ENCODE measurements at places on chromosomes 2 and 18.

DNA sequence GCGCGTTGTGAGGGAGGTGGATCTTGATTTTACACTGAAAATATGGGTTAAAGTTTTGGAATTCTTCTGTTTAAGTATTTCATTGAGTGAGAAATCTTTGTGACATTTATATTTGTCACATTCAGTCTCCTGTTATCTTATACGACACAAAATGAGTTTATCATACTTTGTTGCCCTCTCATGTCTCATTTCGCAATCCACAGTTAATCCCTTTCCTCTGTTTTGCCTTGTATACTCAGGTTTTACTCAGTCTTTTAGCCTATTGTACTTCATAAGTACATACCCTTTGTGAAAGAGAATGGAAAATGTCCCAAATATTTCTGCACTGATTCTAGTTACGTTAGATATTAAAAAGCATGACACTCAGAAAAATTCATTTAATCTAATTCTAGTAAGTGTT, 142.7 kb downstream of the ATP9B start:
- DNase-seq: peak; percentile 19

DNA sequence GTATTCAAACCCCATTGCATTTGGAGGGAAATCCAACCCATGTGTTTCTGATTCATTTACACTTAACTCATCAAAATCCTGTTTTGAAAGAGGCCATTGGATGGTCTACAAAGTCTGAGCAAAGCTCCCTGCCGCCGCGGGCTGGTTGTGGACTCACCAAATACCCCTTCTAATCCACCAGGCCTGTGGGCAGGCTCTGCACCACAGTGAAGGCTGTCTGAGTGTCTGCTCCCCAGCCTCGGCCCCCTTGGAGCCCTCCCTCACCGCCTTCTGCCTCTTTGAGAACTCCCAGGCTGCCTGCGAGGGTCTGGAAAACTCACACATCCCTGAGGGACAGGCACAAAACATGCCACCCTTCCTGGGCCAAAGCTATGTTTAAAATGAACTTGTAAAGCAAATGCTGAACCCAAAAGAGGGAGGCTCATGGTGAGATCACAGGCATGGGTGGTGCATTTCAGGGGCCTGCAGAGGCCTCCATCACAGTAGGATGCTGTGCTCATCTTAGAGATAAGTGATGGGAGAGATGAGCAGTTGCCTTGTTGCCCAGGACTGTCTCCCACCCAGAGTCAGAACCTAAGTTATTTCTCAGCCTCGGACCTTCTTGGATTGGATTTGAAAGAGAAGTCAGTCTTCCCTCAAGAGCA, 225.0 kb downstream of the CYP26B1 start:
- no peak for DNase-seq

DNA sequence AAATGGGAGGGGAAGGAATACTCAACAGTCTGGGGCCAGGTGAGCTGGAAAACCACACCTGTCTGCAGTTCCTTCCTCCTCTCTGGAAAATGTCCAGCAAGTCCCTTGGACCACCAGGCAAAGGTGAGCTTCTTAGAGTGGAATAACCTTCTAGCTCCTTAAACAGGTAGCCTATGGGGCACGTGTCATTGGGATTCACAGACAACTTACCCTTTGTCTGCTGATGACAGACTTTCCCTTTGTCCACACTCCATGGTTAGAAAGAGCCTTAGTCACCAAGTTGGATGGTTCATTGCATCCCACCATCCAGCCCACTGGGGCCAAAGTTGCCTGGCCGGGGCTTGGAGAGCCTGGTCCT, 98.0 kb upstream of the ITGA6 start:
- DNase-seq: no peak

- DNase-seq: no peak
Measured at GRCh38 chr2:19864381-19864780, 37.4 kb downstream of the TTC32 start.

DNA sequence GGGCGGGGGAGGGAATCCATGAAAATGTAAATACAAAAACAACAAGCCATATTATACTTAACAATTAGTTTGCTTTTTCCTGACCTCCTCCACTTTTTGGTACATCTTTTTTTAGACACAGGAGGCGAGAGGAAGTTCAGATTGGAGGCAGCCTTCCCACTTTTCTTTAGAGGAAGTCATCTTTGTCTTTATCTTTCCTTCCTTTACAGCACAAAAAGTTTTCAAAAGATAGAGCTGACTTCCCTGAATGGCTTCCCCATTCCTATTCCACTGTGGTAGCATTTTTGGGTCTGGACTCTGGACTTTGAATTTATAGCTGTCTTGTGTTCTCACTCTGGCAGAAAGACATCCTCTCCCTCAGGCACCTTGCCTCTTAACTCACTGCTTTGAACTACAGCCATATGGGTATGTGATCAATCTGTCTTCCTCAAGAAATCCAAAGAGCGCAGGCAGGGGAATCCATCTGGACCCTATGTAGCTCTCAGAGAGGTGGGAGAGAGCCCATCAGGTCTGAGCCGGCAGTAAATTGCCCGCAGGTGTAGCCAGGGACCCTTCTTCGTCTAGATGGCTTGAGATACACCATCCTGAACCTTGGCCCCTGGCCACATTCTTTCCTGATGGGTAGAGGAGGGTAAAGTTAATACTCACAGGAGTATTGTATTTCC, 101.9 kb downstream of the AQP4 start:
- DNase-seq: no peak

DNA sequence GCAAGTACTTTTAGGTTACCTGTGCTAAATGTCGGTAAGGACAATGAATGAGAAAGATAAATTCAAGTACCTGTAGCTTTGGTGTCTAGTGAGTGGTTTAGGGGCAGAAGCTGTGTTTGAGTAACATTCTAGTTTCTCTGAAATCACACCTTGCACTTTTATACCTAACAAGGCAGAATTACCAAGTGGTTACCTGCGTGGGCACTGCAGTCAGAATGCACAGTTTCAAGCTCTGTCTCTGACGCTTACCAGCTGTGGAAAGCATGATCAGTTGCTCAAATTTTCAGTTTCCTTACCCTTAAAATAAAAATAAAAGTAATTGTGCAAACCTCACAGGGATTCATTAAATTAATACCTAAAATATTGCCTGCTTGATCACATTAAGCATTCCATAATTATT, 846.9 kb upstream of the VRK2 start:
- no peak for DNase-seq

DNA sequence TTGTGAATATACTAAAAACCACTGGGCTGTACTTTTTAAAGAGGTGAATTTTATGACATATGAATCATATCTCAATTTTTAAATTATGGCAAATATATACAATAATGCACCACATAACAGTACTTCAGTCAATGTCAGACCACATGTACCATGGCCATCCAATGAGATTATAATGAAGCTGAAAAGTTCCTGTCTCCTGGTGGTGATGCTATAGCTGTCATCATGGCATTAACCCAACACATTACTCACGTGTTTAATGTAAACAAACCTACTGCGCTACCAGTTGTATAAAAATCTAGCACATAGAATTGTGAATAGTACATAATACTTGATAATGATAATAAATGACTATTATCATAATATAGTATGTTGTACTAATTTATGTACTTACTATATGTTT, 77.6 kb upstream of the ID2 start:
- no peak for DNase-seq

DNA sequence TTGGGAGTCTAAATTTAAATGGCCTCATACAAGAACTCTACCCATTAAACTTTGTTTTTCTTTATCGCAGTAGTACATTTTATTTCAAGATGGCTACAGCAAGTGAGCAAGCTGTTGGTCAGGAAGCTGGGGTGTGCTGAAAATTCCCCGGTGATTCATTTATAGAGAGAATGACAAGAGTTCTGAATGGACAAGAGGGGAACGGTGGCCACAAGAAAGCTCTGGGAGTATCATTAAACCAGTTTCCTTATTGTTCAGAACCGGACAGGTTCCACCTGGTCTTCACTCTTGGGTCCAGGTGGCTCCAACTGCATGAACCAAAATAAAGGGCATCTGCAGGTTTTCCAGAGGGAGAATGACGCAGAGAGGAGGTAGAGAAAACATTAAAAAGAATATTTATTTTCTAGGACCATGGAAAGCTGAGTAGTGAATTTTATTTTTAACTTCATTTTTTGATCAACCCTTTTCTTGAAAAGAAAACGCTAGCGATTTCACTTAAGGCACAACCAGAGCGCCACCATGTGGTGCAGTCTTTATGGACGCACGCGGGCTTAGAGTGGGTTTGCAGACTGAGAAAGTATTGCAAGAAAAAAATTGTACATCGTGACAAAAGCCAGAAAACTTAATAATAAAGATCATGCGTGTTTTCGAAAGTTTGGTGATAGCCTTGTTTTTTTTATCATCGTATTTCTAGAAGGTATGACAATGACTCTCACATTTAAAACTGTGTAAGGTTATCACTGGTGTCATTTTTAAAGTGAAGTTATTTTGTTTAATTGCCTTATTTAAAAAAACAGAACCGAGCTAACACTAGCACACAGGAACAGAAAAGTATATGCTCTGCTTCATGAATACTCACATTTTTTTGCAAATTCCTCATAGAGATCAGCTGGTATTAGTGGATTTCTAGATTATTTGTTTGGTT, 97.9 kb upstream of the NOL4 start:
- peak; percentile 74 for DNase-seq

- DNase-seq: no peak
Measured at GRCh38 chr2:28643327-28643726, 108.3 kb upstream of the PPP1CB start.

DNA sequence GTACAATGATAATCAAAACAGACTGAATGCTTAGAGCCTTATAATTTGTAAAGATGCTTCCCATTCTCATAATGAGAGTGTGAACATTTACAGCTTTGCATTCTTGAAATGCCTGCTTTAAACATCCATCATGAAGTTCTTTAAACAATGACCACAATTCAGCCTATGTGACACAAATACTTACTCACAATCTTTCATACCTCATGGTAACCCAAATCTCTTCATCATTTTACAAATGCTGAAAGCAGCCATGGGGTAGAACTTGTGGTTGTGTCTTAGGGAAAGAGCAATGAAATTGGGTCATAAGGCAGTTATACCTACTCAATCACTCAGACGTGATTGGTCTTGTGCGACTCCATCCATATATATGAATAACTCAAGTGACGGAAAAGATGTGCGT, 140.7 kb downstream of the RND3 start:
- no peak for DNase-seq

DNA sequence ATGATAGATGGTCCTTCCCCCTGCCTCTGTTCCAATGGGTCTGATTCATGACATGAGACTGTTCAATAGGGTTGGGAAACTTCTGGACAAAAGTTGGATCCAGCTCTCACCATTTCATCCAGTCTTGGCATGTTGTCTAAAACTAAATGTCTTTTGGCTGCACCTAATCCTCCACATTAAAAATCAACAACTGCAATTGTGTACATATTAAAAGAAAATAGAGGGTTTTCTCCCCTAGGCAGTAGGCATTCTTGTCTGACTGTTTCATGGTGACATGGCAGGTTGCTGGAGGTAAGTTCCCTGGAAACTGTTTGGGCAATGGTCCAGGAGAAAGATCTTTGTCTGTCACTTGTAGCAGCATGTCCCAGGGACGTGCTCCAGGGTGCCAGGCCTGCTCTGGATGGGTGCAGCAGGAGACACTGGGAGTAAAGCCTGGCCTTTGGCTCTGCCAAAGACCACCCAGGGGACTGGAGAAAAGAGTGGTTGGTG, 135.8 kb downstream of the TCF4 start:
- DNase-seq: peak; percentile 43

- DNase-seq: peak; percentile 13
Measured at GRCh38 chr2:174438146-174438886, 42.8 kb downstream of the SCRN3 start.

DNA sequence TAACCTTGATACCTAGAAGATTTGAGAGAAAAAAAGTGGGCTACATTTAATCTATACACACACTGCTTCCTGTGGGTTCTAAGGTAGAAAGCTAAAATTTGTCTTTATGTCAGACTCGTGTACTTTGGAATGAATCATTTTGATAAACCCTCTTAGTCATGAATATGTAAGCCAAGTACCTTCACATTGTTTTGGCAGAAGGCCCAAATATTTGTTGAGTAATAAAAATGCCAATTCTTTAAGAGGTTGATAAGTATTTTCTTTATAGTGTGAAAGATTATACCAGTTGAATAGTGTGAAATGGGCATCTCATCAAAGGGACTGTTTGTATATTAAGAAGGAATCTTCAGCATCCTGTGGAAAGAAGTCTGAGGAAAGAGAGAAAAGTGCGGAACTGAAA, 1464.7 kb upstream of the ZEB2 start:
- DNase-seq: peak; percentile 90

DNA sequence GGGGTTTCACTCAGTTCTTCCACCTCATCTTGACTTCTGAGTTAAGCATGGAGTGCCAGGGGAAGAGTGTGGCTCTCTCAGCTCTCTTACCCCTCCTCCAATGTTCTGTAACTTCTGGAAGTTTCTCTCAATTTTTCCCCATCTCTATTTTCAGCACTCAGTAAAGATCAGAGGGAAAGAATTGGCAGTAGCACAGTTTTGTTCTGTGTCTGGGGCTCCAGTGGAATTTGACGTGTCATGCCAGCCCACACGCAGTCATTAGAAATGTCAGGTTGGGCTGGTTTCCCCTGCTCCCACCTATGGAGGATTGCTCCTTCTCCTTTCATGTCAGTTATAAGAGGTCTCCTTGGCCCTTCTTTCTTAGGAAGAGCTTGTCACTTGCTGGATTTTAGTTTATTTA, 104.6 kb upstream of the COL3A1 start:
- DNase-seq: peak; percentile 69

DNA sequence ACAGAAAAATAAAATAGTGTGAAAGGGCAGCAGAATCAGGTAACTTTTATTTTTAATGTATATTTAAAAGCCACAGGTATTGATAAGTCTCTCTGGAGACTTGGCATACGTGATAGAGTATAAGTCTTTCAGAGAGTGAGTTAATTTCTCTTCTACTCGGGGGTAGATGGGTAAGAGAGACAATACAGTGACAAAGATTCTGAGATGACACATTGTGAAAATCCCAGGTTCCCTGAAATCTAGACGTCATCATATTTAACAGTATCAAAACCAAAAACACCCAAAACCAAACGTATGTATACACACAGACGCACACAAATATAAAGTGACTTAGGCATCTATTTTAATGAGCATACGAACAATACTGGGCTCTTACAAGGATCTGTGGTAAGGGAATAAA, 33.3 kb downstream of the NIF3L1 start:
- DNase-seq: no peak

DNA sequence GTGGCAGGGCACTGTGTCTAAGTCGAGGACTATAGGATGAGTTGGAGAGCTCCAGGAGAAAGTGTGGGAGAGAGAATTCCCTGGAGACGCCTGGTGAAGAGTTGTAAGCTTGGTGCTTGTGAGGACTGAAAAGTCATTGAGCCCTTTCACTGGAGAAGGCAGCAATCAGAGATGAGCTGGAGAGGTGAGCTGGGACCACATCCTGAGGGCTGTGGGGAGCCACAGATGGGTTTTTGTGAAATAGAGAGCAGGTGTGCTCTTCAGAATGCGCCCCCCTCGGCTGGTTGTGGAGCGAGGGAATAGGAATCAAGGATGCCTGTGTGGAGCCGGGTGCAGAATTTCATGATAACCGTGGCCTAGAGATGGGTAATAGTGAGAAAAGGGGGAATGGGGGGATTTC, 224.3 kb downstream of the KLHL29 start:
- DNase-seq: no peak

GRCh38 chr2:101357376-101357775, 29.9 kb downstream of the CREG2 start:
- no peak for DNase-seq

- DNase-seq: no peak
Measured at GRCh38 chr2:108531674-108532055, 2.6 kb upstream of the LIMS1 start.

GRCh38 chr2:239882331-239882732, 142.8 kb downstream of the NDUFA10 start:
- DNase-seq: peak; percentile 16

- DNase-seq: no peak
Measured at GRCh38 chr18:48049757-48050156, 119.3 kb upstream of the SMAD2 start.

- DNase-seq: peak; percentile 64
Measured at GRCh38 chr2:124283096-124283495, 258.0 kb downstream of the CNTNAP5 start.

All from fibroblast of pulmonary artery (primary cell).